ENCODE measurements at places on chromosomes 5 and 9. TPM values are rescaled to one million over a fixed set of nuclear protein-coding genes. Genes with fewer than 3 reads are reported as not detected.

GRCh38 chr5:73373814-73374510, 74.6 kb downstream of the FOXD1 start:
- no peak for DNase-seq

The ORM2 gene
- total RNA-seq: not detected

The IFNB1 gene
- not detected for total RNA-seq

The ANXA2R gene
- 1.4 TPM for total RNA-seq

GRCh38 chr5:65779643-65780042, 57.6 kb downstream of the NLN start:
- no peak for DNase-seq

The NRARP gene
- total RNA-seq: 7.4 TPM

DNA sequence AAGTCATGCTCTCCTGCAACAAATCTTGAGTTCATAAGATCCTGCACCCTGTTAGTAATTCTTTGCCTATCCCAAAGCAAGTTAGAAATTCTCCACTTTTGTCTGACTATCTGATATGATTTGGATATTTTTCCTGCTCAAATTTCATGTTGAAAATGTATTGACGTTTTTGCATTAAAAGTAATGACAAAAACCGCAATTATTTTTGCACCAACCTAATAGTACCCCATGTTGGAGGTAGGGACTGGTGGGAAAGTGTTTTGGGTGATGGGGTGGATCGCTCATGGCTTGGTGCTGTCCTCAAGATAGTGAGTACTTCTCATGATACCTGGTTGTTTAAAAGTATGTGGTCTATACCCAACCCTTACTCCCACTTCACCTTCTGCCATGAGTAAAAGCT, 713.4 kb downstream of the CDH18 start:
- DNase-seq: no peak

All from A673 (cell line).